Activated T-helper 1 cell treated with anti-CD3 and anti-CD28 coated beads, Interleukin-2, amount 50 U/mL, for 16 hours (primary cell): ENCODE measurements at places on chromosomes 12 and 14.

- no peak for DNase-seq
Observed at GRCh38 chr12:71415336-71416231, 24.0 kb upstream of the LGR5 start.

DNA sequence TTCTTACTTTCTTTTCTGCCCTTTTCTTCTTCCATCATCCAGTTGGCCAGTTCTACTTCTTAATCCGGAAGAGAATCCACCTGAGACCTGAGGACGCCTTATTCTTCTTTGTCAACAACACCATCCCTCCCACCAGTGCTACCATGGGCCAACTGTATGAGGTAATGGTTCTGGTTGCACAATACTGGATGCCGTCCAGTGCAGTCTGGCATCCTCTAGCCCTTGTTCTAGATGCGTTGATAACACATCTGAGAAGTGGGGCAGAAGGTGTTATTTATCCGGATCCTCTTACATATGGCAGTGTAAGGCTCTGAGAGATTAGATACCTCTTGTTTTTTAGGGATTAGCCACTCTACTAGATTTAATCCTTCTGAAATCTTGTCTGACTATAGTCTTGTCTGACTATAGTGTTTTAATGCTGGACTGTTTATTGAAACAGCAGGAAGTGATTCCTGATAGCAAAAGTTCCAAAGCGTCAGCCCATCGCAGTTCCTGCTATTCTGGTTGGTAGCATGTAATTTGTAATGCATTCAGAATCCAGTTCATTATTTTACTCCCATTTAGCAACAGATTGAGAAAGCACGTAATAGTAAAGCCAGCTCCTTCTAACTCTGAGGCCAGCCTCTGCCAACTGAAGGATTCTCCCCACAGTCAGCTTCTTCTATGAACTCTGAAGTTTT, 7.9 kb downstream of the GABARAPL1 start:
- no peak for DNase-seq

DNA sequence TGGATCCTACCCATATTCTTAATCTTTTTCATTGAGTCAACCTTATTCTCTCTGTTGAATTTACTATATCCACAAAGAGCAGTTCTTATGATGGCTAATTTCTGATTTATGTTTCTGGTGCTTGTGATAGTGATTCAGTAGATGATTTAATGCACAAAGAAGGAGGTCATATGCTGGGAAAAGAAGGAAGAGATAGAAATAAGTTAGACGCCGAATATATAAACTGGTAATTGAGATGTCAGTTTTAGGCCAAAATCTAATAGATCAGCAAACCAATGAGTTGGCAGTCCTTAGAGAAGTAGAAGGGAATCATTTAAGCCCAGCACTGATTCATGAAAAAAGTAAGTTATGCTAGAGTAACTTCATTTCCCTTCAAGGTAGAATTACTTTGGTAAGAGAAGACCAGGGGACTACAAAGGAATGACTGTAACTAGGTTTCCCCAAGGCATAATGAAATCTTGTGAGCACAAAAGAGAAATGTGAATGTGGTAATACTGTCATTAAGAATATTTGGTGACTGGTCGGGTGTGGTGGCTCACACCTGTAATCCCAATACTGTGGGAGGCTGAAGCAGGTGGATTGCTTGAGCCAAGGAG, 132.4 kb downstream of the TGFB3 start:
- no peak for DNase-seq

DNA sequence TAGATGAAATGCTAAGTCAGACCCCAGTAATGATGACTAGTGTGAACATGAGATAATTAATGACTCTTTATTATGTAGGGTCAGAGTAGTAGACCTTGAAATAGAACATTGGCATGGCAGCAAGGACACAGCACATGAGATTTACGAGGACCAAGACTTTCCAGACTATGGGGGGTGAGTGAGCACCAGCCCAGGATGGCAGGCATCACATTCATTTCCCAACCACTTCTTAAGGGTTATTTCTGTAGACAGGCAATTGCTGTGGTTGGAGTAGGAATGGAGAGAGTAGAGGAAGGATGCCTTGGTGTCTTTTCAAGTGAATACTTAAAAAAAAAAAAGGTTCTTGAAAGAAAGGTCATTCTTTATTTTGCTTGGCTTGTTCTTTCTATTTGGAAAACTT, 189.4 kb upstream of the DYRK2 start:
- no peak for DNase-seq

DNA sequence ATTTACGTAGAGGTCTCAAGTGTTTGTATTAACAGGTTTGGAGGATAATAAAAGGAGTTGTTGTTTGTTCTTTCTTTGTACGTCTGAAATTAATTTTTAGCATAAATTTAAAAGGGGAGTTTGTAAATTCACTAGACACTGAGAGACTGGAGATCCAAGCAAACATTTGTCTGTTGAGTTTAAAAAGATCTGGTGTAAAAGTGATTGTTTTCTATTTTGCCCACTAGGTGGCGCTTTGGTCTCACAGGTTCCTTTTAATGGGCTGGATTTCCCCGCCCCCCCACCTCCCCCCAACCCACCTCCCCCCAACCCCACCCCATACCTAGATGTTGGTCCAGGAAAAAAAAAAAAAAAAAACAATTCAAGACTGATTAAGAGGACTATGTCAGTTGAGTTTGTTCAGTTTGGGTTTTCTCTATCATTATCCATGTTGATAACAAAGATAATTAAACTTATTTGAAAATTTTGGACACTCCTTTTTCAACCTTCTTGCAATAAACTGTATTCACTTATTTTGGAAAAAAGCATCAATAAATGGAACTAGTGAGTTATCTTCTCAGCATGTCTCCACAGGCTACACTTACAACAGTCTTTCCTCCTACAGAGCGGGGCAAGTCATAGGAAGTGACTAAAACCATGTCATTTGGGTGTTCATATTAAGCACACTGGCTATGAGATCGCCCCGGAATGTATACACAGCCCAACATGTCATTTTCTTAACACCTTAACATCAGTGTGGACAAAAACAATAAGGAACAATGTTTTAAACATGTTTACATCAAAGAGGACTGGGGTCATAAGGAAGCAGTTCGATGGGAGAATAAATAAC, 841.1 kb downstream of the NRXN3 start:
- no peak for DNase-seq

- no peak for DNase-seq
Observed at GRCh38 chr12:62930546-62931425, 4.2 kb downstream of the PPM1H start.

GRCh38 chr12:42892702-42893551, 303.4 kb upstream of the PRICKLE1 start:
- DNase-seq, result no peak

GRCh38 chr12:22037947-22038346, 8.1 kb upstream of the CMAS start:
- DNase-seq, result no peak

- DNase-seq, result no peak
Observed at GRCh38 chr12:27331291-27331926, 1.2 kb upstream of the BMAL2 start.

GRCh38 chr14:85947461-85948139, 417.7 kb downstream of the FLRT2 start:
- no peak for DNase-seq
